Left kidney (tissue), 8 donors: ENCODE measurements at places on chromosomes 16 and 17. TPM values are rescaled to one million over a fixed set of nuclear protein-coding genes. Genes with fewer than 3 reads are reported as not detected.

CASKIN1 gene
- polyA plus RNA-seq: 1.5 TPM

DNA sequence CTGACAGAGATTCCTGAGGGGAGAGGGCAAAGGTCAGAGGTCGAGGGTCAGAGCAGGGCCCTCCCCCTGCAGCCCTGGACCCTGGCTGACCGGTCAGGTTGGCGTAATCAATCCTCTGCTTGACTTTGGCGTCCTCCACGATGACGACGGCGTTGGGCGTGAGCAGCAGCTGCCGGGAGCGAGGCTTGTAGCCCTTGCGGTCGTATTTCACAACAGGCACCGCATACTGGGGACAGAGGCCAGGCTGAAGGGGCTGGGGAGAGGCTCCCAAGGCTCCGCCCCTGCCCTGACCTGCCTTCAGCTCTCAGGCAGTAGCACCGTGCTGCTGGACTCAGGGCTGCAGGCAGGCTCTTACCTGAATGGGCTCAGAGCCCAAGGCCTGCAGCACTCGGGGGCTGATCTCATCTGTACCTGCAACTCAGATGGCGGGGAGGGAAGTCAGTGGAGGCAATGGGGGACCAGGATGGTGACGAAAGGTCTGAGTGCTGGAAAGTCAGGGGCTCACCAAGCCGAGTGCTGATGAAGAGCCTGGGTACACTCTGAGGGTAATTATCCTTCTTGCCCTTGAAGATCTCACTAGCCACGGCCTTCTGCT, 12.0 kb upstream of the CRK start:
- no peak for DNase-seq

MYH1 gene
- polyA plus RNA-seq: 0.05 TPM

DNA sequence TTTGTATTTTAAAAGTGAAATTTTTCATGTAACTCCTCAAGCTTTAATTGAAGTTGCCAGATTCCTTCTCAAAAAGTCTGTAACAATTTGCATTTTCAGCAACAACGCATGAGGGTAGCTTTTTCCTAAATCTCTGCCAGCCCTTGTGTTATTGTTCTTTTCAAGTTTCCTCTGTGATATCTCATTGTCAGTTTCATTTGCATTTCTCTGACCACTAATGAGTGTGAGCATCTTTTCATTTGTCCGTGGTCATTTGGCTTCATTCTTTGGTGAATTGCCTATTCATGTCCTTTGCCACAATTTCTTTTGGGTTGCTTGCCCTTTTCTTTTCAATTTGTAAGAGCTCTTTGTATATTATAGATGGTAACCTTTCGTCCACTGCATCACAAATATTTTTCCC, 68.0 kb upstream of the NKD1 start:
- no peak for DNase-seq

ASGR1 gene
- polyA plus RNA-seq: 6.1 TPM

DNA sequence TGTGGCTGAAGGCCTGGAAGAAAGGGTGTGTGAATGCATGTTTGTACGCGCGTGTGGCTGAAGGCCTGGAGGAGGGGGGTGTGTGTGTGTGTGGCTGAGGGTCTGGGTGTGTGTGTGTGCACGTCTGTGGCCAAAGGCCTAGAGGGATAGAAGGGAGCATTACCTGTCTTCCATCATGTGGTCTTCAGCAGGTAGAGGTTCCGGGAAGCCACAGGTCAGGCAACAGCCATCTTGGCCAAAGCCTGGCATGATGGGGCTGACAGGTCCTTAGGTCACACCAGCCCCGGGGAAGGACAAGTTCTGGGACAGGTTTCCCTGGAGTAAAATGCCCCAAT, 5.2 kb downstream of the LITAFD start:
- no peak for DNase-seq

DNA sequence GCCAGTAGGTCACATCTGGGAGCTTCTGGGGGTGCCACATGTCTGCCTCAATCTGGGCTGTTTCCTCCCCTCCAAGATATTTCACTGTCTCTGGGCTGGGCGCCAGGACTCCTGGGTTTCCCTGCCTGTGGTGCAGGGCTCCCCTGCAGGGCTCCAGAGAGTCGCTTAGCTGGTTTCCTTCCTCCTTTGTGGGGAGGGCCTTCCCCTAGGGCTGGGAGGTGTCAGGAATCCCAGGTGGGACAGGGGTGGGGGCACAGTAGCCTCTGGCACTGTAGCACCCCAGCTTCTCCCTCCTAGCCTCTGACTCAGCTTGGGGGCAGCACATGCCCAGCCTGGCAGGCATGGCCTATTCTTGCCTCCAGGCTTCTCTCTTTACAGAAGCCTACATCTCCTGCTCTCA, 2.6 kb downstream of the RARA start:
- no peak for DNase-seq

TMEM235 gene
- polyA plus RNA-seq: not detected

DNA sequence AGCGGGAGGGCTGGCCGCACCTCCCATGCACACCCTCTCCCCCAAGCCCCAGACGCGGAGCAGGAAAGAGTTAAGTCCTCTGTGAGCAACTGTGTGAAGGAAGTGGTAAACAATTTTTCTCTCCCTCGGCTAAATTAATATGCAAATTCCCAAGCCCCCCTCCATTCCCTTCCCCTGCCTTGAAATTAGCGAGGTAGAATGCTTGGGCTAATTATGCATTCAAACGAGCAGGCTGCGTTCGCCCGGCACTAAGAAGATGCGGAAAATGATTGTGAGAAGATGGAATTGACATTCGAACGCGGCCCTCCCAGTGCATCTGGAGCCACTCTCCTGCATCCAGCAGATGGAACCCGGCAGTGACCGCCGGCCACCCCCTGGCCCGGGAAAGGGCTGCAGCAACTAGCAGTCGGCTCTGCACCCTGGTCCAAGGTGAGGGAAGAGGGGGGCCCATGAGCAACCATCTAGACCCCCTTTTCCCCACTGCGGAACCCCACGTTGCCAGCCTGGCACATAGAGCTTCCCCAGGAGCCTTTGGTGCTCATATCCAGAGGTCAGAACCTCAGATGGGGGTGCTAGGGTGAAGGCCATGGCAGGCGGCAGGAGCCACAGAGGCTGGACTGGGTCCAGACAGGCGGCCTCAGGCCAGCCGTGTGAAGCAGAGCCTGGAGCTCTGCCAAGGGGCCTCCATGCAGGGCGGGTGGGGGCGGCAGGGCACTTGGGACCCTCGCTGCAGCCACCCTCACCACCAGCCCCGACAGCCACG, 49.1 kb upstream of the ACSF3 start:
- DNase-seq: no peak

SPNS2 gene
- 32.3 TPM for polyA plus RNA-seq

DNA sequence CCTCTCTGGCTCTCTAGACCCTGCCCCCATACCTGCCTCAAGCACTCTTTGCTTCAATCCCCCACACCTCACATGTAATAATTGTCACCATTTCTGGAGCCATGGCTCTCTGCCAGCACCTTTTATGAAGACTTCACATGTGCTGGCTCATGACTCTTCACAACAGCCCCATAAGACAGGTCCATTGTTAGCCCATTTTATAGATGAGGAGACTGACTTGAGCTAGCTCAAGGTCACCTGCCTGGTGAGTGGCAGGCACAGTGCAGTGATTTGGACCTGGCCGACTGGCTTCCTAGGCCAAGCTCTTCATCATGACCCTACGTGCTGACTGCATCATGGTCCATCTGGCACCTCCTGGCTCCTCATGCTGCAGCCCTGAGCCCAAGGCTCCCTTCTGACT, 25.0 kb downstream of the FAM20A start:
- DNase-seq: no peak

CACNG1 gene
- polyA plus RNA-seq: not detected

DNA sequence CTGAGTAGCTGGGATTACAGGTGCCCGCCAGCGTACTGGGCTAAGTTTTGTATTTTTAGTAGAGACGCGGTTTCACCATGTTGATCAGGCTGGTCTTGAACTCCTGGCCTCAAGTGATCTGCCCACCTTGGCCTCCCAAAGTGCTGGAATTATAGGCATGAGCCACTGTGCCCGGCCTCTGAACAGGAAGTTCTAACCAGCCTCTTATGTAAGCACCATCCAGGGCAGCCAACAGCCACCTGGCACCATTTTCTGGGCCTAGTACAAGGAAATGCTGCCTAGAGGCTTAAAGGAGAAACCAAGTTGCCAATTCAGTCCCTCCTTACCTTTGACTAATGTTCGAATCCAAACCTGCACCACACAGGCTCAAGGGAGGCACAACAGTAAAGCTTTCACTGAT, 8.5 kb upstream of the SLC39A11 start:
- no peak for DNase-seq

LRRC46 gene
- 2.8 TPM for polyA plus RNA-seq

DNA sequence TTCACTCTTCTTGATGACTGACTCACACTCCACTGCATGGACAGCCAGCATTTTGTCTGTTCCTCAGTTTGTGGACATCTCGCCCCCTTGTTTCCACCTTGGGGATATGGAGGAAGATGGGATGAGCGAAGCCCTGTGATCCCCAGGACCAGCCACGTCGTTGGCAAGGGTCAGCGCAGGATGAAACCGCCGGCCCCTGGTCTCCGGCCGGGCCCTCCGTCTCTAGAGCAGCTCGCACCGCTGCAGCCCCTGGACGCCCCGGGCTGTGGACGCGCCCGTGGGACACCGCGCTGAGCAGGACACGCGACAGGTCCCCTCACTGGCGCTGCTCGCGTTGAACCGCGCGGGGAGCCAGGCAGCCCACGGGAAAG, 604 bp upstream of the ZC3H18 start:
- no peak for DNase-seq

- peak; percentile 31 for DNase-seq
Measured at GRCh38 chr16:70267516-70267915, 15.8 kb upstream of the EXOSC6 start.

CDH1 gene
- 91.5 TPM for polyA plus RNA-seq

PRR35 gene
- polyA plus RNA-seq: 6.6 TPM

GRCh38 chr16:9258423-9259051, 167.1 kb downstream of the HAPSTR1 start:
- DNase-seq: peak; percentile 46

SOST gene
- 30.9 TPM for polyA plus RNA-seq

DNA sequence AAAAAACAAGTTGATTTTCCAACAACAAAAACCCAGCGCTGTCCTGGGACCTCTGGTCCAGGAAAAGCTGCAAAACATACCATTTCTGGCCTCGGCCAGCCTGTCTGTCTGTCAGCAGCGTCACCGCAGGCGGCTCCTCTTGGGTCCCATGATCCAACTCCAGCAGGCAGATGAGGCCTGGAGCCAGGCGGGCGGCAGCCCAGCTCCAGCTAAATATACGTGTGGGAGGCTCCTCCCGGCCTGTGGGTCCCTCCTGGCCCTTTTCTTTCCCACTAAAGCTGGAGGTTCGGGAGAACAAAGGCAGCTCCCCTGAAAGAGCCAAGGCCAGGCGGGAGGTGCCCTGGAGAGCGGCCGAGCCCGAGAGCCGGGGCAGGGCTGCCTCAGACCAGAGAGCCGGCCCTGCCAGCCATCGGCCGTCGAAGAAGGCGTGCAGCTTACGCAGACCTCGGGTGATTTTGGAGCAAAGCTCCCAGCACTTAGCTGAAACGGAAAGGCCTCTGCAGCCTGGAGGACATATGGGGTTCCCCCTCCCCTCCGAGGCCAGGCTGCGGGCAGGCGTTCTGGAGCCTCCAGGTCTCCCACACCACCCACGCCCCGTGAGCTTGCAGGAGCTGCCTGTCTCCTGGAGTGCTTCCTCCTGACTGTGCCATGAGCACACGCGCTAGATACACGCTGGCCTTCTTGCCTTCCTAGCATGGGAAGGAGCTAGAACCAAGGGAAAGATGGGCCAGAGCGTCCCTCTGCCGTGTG, 19.9 kb upstream of the JPH3 start:
- DNase-seq: no peak

TBC1D3H gene
- polyA plus RNA-seq: not detected

GRCh38 chr16:337975-338575, 14.4 kb downstream of the AXIN1 start:
- DNase-seq: no peak

HSD11B2 gene
- 40.8 TPM for polyA plus RNA-seq

- DNase-seq: no peak
Measured at GRCh38 chr17:78401246-78401645, 22.8 kb downstream of the PGS1 start.

DNA sequence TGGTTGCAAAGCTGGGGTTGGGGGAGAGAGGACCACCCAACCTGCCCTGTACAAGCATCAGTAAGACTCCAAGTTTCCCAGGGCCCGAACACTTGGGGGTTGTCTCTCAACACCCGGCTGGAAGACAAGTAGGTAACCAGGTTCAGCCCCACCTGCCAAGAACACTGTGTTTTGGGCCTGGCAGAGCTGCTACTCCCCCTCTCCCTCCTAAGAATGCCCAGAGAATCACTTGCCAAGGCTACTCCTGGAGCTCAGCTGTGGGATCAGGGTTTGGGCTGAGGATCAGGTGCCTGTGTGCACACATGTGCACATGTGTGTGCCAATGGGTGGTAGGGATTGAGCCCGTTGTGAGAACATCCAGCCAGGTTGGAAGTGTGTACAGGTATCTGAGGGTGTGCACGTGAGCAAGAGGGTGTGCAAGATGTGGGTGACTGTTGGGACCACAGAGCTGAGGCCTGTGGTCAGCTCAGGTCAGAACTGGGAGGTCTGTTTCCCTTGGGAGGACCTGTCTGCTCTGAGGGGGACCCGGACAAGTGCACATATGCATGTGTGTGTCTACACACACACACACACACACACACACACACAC, 2.3 kb downstream of the HSD11B2 start:
- no peak for DNase-seq

DNA sequence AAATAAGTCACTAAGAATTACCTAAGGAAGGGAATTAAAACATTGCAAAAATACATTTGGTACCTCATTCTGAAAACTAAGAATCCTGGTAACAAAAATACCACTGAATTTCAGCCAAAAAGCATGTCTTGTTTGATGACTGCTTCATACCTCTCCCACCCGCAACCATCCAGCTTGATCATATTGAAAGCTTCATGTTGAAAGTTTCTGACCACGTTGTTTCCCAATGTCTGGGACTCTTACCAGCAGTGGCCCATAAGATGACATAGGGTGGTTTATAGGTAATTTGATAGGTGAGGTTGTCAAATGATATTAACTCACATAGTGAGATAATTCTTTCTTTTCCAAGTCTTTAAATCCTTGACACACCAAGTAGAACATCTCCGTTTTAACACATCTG, 139.3 kb downstream of the CDH11 start:
- DNase-seq: no peak

- no peak for DNase-seq
Measured at GRCh38 chr17:58605470-58605869, 86.4 kb downstream of the TEX14 start.

- no peak for DNase-seq
Measured at GRCh38 chr16:89177501-89177900, 6.0 kb downstream of the CDH15 start.

GRCh38 chr17:39240631-39241030, 14.9 kb upstream of the STAC2 start:
- DNase-seq: no peak
